ENCODE measurements at places on chromosomes 2 and 18.
A peak's percentile ranks its signal among the peaks of the same experiment; 100 is the strongest.

DNA sequence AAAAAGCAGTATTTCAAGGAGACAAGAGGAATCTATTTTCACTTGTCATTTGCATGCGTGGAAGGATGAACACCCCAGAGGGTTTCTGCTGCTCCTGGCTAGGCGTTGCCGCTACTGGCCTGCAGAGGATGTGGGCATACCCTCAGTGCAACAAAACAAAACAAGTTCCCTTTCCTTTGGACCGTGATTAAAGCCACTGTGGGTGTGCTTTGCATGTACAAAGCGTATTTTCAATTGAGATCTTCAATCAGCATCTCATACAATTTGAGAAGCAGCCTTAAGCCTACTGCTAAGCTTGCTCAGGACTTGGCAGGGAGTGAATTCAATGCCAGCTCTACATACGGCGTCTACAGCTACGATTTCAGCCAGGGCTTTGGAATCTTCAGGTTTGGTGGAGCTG is 298.4 kb downstream of the LPIN1 start:
- H3K4me3 ChIP-seq = peak overlapping the region; percentile 2
- peaks cover 42% of the 10 kb centered on the region for H3K4me1 ChIP-seq
- peak overlapping the region; percentile 9 for H3K27ac ChIP-seq
- no peak for DNase-seq
- H3K36me3 ChIP-seq = no peaks in the 10 kb centered on the region

DNA sequence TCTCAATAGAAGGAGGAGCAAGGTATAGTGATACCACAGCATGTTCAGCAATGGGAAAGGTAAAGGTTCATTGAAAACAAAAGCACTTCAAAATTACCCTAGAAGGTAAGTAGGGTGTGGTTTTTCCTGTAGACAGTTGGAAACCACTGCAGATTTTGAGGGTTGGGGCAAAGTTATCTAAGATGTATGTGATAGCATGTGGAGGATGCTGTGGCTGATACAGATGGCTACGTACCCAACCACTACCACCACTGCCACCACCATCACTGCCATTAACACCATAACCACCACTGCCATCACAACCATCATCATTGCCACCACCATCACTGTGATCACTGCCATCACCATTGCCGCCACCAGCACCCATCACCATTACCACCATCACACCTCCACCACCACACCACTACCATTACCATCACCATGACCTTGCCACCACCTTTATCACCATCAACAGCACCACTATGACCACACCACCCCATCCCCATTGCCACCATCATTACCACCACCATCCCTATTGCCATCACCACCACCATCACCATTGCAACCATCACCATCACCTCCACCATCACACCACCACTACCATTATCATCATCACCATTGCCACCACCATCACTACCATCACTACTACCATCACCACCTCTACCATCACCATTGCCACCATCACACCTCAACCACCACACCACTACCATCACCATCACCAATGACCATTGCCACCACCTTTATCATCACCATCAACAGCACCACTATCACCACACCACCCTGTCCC is 3.7 kb downstream of the TMSB10 start:
- no peaks in the 10 kb centered on the region for H3K27me3 ChIP-seq
- peaks cover 31% of the 10 kb centered on the region for H3K4me1 ChIP-seq
- H3K27ac ChIP-seq = peak overlapping the region; percentile 59
- peak; percentile 80 for DNase-seq

GRCh38 chr2:226611944-226612318 is 187.7 kb downstream of the IRS1 start:
- no peaks in the 10 kb centered on the region for H3K36me3 ChIP-seq
- no peak for DNase-seq
- no peaks in the 10 kb centered on the region for H3K4me1 ChIP-seq
- H3K4me3 ChIP-seq = no peak overlapping the region
- H3K27me3 ChIP-seq = no peaks in the 10 kb centered on the region
- no peak overlapping the region for H3K27ac ChIP-seq

- peak; percentile 31 for DNase-seq
- no peak overlapping the region for H3K27ac ChIP-seq
- H3K4me3 ChIP-seq = no peak overlapping the region
- H3K36me3 ChIP-seq = no peaks in the 10 kb centered on the region
Observed at GRCh38 chr18:67217551-67218166, 298.9 kb downstream of the DSEL start.

GRCh38 chr2:38850045-38850444 is 25.7 kb downstream of the DHX57 start:
- no peak overlapping the region for H3K27ac ChIP-seq
- no peaks in the 10 kb centered on the region for H3K27me3 ChIP-seq
- no peak for DNase-seq
- no peak overlapping the region for H3K4me3 ChIP-seq
- no peaks in the 10 kb centered on the region for H3K4me1 ChIP-seq

- H3K27ac ChIP-seq = peak overlapping the region; percentile 80
- DNase-seq = no peak
- H3K4me3 ChIP-seq = peak overlapping the region; percentile 5
- H3K27me3 ChIP-seq = no peaks in the 10 kb centered on the region
Observed at GRCh38 chr2:84847326-84848050, 33.4 kb downstream of the TRABD2A start.

- no peaks in the 10 kb centered on the region for H3K4me1 ChIP-seq
- no peak for DNase-seq
- no peaks in the 10 kb centered on the region for H3K27me3 ChIP-seq
- H3K36me3 ChIP-seq = no peaks in the 10 kb centered on the region
- no peak overlapping the region for H3K4me3 ChIP-seq
Observed at GRCh38 chr2:207823865-207824264, 54.2 kb upstream of the FZD5 start.

DNA sequence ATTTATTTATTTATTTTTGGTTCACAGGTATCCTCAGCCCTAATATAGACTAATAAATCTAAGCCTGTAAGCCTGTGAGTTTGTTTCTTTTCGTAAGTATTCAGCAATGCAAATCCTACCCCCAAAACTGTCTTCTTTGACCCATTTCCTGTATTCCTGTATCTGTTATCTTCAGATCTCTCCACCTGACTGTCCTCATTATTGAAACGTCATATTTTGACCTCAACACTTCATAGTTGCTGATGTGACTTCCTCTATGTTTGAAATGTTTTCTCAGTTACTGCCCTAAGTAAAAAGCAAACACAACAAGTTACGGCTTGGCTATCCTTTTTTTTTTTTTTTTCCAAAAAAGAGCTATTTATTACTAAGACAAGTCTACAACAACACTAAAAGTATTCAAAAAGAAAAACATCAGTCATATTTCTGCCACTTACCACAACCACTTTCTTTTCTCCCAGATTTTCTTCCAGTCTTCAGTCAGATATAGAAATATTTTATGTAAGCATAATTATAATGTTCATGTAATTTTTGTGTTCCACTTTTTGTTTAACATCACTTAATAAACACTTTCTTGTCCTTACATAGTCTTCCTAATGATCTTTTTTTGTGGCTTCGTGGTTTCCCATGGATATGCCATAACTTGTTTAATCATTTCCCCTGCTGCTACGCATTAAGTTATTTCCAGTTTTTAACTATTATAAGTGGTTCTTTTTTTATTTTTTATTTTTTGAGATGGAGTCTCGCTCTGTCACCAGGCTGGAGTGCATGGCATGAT is 45.0 kb upstream of the EML4 start:
- H3K36me3 ChIP-seq = no peaks in the 10 kb centered on the region
- H3K27ac ChIP-seq = peak overlapping the region; percentile 47
- peaks cover 61% of the 10 kb centered on the region for H3K4me1 ChIP-seq
- no peaks in the 10 kb centered on the region for H3K27me3 ChIP-seq

GRCh38 chr2:146481629-146482028 is 1363.2 kb upstream of the ACVR2A start:
- no peak overlapping the region for H3K4me3 ChIP-seq
- H3K27ac ChIP-seq = no peak overlapping the region
- H3K4me1 ChIP-seq = no peaks in the 10 kb centered on the region
- DNase-seq = no peak

- H3K36me3 ChIP-seq = no peaks in the 10 kb centered on the region
- H3K27ac ChIP-seq = no peak overlapping the region
- no peaks in the 10 kb centered on the region for H3K4me1 ChIP-seq
- no peak for DNase-seq
- no peak overlapping the region for H3K4me3 ChIP-seq
- no peaks in the 10 kb centered on the region for H3K27me3 ChIP-seq
Observed at GRCh38 chr2:128513116-128513960, 194.7 kb upstream of the HS6ST1 start.

DNA sequence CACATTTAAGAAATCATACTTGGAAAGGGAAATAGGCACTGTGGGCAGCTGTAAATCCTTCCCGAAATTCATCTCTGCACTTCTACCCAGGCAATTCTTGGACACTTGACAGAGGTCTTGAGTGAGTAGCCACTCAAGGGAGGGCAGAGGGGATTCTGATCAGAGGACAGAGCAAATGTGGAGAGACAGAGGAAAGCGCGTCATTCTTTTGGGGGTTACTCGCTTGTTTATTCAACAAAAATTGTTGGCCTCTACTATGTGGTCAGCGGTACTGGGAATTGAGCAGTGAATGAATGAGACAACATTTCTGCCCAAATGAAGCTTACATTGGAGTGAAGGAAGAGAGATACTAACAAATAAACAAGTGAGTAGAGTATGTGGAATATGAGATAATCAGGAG is 41.4 kb upstream of the YES1 start:
- no peaks in the 10 kb centered on the region for H3K27me3 ChIP-seq
- DNase-seq = no peak
- no peaks in the 10 kb centered on the region for H3K36me3 ChIP-seq
- H3K4me3 ChIP-seq = no peak overlapping the region

DNA sequence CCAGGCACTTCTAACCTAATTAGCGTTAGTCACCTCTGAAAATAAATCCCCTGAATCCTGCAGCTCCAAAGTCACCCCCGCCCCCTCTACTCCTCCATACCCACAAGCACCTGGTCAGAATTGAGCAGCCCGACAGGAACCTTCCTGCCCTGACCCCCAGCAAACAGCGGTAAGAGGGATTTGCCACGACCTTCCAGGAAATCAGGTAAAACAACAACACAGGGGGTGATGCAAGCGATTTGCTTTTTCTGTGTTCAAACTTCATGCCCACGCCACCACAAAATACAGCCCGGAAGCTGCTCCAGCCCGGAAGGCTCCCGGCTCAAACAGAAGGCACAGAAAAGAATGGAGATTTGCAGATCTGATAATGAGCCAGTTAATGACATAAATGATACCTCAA is 367.1 kb downstream of the GPD2 start:
- H3K4me1 ChIP-seq = no peaks in the 10 kb centered on the region
- H3K27ac ChIP-seq = no peak overlapping the region
- DNase-seq = no peak
- no peak overlapping the region for H3K4me3 ChIP-seq
- no peaks in the 10 kb centered on the region for H3K27me3 ChIP-seq

DNA sequence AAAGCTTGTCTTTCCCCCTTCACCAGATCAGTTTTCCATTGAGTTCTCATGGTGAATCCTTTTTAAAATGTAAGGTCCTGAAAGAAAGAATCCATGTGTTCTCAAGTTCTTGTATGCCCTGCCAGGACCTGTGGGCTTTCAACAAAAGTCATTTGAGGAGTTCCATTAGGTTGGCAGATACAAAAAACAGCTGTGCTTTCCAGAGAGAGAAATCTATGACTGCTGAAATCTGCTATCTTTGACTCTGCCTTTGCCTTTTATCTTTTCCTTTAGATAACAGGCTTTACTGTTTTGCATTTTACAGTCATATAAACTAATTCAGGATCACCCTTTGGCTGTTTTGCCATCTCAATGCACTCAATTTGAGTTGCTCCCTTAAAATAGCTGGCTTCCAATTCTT is 59.7 kb downstream of the CXCR4 start:
- no peaks in the 10 kb centered on the region for H3K36me3 ChIP-seq
- H3K4me1 ChIP-seq = peaks cover 51% of the 10 kb centered on the region
- H3K27me3 ChIP-seq = no peaks in the 10 kb centered on the region
- no peak overlapping the region for H3K27ac ChIP-seq
- no peak overlapping the region for H3K4me3 ChIP-seq

DNA sequence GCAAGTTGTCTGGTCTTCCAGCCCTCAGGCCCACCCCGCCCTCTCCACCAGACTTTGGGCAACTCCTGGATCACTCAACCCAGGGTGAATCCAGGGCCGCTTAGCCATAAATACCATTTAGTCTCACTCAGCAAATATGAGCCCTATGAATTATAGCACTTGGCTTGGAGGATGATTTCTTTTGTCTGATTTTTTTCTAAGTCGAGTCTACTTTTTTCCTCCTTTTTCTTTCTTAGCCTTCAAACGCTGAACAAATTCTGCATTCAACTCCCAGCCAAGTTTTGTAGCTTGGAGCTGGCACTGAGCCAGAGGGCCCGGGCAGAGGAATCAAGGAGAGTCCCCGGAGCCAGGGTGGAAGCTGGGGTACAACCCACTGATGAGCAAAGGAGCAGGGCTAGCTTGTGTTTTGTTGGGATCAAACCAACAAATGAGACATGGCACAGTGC is 48.7 kb downstream of the SERTAD2 start:
- DNase-seq = no peak
- H3K27ac ChIP-seq = no peak overlapping the region

DNA sequence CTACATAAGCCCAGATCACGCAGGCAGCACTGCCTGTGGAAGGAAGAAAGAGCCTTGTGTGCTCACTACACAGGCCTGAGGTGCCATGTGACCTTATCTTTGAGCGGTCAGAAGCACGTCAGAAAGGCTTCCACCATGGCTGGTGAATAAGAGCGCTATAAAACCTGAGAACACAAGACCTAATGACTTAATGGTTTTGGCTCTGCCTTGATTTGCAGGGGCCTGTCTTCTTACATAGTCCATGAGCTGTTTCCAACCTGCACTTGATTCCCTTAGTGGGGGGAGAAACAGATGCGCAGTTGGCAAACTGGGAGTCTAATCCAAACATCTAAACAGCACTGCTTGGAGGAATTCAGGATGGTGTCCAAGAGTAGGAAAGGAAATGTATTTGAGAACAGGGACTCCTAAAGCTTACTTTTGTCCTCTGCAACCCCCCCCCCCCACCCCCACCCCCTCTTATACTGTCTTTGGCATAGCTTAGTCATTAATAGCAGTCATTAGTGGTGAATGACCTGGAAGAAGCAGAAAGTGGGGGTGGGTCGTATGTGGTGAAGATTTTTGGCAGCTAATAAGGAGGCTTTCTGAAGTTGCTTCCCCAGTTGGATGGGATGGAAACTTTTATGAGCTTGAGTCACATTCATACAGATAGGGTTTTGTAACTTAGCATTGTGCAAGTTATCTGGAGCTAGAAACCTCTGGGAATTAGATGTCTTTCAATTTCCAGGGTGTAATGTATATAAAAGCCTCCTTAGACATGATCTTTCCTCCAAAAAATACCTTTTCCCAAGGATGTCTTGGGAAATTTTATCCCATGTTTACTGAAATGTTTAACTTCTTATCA is 454.1 kb downstream of the MEIS1 start:
- no peak overlapping the region for H3K4me3 ChIP-seq
- no peaks in the 10 kb centered on the region for H3K4me1 ChIP-seq
- no peak for DNase-seq
- no peaks in the 10 kb centered on the region for H3K36me3 ChIP-seq
- H3K27ac ChIP-seq = no peak overlapping the region
- no peaks in the 10 kb centered on the region for H3K27me3 ChIP-seq

- H3K4me1 ChIP-seq = peaks cover 18% of the 10 kb centered on the region
- H3K27me3 ChIP-seq = no peaks in the 10 kb centered on the region
- no peak overlapping the region for H3K4me3 ChIP-seq
- H3K36me3 ChIP-seq = no peaks in the 10 kb centered on the region
- no peak for DNase-seq
Observed at GRCh38 chr2:238498188-238498587, 71.5 kb downstream of the ASB1 start.

All from naive thymus-derived CD4-positive, alpha-beta T cell (primary cell).